ENCODE measurements at places on chromosomes 2 and 18.

- DNase-seq: peak; percentile 34
These were observed 5.0 kb upstream of the ZSWIM2 start for GRCh38 chr2:186853951-186854350.

- DNase-seq: no peak
These were observed 131.4 kb downstream of the SEPTIN10 start for GRCh38 chr2:109482361-109482861.

DNA sequence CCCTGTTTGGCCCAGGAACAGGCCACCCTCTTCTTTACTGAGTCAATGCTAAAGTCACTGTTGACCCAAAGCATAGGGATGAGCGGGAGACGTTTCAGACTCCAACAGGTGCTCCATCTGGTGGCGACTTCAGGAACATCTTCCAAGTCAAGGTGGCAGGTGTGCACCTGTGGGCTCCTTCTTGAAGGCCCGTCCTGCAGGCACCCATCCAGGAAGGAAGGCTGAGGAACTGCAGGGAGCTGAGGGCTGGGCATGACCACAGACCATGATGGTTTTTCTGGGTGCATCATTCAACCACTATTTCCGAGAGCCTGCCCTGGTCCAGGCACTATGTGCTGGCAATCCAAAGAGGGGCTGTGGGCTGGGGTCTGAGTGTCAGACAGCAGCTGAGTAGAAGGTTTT lies 142.8 kb downstream of the NDUFA10 start:
- DNase-seq: peak; percentile 37

DNA sequence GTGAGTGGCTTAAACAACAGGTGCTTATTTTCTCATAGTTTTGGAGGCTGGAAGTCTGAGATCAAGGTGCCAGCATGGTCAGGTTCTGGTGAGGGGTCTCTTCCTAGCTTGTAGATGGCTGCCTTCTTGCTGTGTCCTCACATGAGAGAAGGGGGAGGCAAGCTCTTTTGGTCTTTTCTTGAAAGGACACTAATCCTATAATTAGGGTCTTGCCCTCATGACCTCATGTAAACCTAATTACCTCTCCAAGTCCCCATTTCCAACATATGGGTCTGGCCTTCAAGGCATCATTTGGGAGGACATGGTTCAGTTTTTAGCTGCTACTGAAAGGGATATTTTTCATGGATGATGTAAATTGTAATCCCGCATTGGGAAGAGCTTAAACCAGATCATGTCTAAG lies 18.0 kb downstream of the RBM44 start:
- DNase-seq: no peak

- DNase-seq: no peak
These were observed 86.9 kb downstream of the CRACDL start for GRCh38 chr2:98849113-98849512.

GRCh38 chr2:161681046-161681445 lies 56.8 kb downstream of the SLC4A10 start:
- no peak for DNase-seq

GRCh38 chr2:70728128-70728527 lies 39.9 kb downstream of the ADD2 start:
- DNase-seq: no peak

DNA sequence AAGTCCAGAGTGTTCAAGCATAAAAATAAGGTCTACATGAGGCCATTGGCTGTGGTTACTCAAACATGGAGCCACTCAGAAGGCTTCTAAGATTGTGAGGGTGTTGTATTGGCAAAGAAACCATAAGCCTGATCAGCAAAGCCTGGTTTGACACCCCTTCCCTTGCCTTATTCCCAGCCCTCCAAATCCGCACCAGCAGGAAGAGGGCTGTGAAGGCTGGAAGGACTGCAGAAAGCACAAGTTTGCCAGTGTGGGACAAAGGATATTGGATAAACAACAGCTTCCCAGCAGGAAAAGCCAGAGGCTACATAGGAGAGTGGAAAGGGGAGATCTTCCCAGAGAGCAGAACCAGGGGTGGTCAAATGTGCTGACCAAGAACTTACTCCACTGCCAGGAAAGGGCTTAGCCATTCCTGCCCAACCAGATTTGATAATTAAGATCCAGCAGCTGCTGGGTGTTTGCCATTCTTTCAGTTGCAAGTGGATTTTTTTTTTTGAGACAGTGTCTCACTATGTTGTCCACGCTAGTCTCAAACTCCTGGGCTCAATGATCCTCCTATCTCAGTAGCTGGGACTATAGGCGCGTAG lies 1.5 kb upstream of the PRKAG3 start:
- no peak for DNase-seq

- no peak for DNase-seq
These were observed 329.7 kb upstream of the CNTNAP5 start for GRCh38 chr2:123695426-123695825.

GRCh38 chr2:1594373-1595171 lies 149.7 kb downstream of the PXDN start:
- DNase-seq: no peak

DNA sequence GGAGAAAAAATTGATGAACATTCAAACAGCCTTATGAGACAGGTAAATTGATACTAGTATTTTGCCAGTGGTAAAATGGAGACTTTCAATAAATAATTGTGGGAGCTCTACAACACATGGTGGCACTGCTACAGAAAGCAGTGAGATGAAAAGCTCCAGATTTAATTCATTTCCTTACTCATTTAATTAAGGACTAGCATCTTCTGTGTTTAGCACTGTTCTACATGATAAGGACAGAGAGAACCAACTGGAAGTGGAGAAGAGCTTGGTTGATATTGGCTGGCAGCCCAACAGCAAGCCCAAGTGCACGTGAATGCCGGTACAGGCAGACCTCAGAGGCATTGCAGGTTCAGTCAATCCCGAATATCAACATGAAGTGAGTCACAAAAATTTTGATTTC lies 470.4 kb upstream of the MYT1L start:
- no peak for DNase-seq

GRCh38 chr2:156379071-156379470 lies 46.5 kb upstream of the NR4A2 start:
- no peak for DNase-seq

GRCh38 chr2:121469356-121469755 lies 61.3 kb upstream of the RNU4ATAC start:
- DNase-seq: no peak

Measured in skin of body (tissue), 3 donors.